ENCODE measurements at places on chromosomes 6 and 20. TPM values are rescaled to one million over a fixed set of nuclear protein-coding genes. Genes with fewer than 3 reads are reported as not detected.

ADGRF5 gene
- total RNA-seq = not detected

SNX21 gene
- total RNA-seq = 1.8 TPM

DNAH8 gene
- total RNA-seq = not detected

- no peak for DNase-seq
These were observed 16.4 kb downstream of the ADGRF4 start for GRCh38 chr6:47714802-47715201.

- no peak for DNase-seq
These were observed 112.8 kb upstream of the TSHZ2 start for GRCh38 chr20:52859156-52859876.

GRCh38 chr20:52748285-52748932 is 223.7 kb upstream of the TSHZ2 start:
- DNase-seq = no peak

Measured in naive thymus-derived CD8-positive, alpha-beta T cell (primary cell).